HT-29 (cell line): ENCODE measurements at places on chromosomes 6 and 20. TPM values are rescaled to one million over a fixed set of nuclear protein-coding genes. Genes with fewer than 3 reads are reported as not detected.

Gene TRIM10
- 1.2 and 2.1 TPM in 2 replicates for total RNA-seq

Gene CYB5R4
- total RNA-seq = 5.5 and 7.8 TPM in 2 replicates

Gene PROKR2
- not detected in 2 replicates for total RNA-seq

Gene RFX6
- total RNA-seq = 0.13 and 0.23 TPM in 2 replicates

Gene TINAG
- total RNA-seq = 0.15 and 1.8 TPM in 2 replicates

Gene MUC21
- not detected in 2 replicates for total RNA-seq

Gene IFT52
- 19.9 and 25.5 TPM in 2 replicates for total RNA-seq

Gene CYP21A2
- not detected in 2 replicates for total RNA-seq

Gene RIPOR3
- total RNA-seq = 0.31 and 0.39 TPM in 2 replicates

Gene TFAP2C
- total RNA-seq = 0.16 TPM in 1 of 2 replicates, not detected in the other

Gene ATF6B
- total RNA-seq = 55.7 and 60.0 TPM in 2 replicates

Gene PHF1
- total RNA-seq = 30.8 and 35.5 TPM in 2 replicates

DNA sequence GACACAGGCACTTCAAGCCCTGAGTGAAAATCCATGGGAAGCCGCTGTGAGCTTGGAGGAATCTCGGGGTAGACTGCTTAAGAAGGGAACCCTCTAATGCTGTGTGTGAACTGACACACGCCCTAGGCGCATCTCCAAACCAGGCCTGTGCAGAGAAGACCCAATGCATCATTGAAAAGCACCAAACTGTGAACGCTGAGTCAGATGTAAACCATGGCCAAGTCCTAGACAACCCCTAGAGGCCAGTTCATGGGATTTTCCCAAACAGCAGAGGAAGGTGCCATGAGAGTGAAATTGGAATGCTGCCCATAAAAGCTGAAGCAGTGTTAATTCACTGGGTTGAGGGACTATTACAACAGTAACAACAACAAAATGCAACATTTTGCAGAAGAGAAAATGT, 296.5 kb downstream of the SMOC2 start:
- DNase-seq = no peak

DNA sequence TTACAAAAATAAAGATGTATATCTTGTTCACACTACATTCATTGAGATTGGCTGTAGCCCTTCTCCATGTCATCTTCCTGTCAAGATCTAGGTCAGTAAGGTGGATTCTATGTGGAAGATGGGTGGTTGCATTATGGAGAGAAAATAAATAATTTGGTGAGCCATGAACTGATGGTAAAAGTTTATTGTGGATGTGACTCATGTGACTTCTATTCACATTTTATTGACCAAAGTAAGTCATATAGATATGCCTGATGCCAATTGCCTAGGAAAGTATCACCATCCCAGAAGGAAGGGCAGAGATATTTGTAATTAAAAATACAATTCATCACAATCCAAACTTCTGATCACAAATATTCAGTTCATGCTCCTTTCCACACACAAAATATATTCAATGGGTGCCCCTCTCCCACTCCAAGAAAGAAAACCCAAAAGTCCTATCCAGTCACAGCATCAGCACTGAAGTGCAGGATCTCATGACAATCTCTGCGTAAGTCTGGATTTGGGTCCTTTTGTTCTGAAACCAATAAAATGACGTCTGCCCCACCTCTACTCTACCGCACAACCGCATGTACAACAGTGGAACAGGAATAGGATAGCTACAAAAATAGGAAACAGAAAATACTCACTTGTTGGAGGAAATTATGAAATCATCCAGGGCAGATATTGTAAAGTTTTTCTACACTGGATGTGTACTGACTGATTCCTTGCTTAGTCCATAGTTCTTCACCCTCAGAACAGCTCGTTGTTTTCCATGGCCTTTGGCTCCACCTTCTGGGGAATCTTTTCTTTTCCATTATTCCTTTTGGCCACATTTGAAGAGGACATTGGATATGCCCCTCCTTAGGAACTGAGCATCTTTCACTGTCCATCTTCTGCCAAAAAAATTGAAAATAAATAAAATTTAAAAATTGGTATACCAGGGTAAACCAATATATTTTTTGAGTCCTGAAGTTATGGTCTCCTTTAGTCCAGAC, 16.1 kb upstream of the SLC17A3 start:
- peak; percentile 67 for DNase-seq

- DNase-seq = no peak
These were observed 173.7 kb downstream of the MBOAT1 start for GRCh38 chr6:20038410-20039204.

DNA sequence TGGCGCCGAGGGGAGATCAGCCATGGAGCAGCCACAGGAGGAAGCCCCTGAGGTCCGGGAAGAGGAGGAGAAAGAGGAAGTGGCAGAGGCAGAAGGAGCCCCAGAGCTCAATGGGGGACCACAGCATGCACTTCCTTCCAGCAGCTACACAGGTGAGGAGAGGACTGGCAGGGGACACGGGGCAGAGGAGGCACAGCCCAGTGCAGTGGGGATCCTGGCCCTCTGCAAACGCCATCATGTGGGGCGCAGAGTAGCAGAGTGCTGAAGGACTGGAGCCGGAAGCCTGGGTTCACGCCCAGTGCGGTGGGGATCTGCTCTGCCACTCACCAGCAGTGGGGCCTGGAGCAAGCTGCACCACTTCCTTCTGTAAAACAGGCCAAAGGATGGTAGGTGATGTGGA, 41.1 kb upstream of the FANCE start:
- no peak for DNase-seq

DNA sequence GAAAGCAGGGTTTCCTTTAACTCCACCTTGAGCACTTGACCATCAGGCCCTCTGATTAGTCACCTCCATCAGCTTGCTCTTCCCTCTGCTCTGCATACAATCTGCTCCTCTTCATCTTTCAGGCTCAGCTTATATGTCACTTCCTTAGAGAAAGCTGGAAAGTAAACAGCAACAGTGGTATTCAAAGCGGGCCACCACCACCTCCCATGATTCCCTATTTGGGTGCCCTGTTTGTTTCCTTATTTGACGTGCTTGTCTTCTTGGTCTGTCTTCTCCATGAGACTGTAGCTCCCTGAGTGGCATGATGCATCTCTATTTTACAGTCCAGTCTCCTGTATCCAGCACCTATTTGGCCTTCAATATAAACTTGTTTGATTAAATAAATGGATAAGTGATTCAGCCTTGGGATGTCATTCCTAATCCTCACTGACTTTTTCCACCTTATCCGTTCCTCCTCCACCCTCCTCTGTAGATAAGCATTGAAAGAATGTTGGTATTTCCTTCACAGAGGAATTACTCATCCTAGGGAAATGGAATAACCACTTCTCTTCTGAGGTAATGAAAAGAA, 102.8 kb upstream of the SGK1 start:
- peak; percentile 61 for DNase-seq

DNA sequence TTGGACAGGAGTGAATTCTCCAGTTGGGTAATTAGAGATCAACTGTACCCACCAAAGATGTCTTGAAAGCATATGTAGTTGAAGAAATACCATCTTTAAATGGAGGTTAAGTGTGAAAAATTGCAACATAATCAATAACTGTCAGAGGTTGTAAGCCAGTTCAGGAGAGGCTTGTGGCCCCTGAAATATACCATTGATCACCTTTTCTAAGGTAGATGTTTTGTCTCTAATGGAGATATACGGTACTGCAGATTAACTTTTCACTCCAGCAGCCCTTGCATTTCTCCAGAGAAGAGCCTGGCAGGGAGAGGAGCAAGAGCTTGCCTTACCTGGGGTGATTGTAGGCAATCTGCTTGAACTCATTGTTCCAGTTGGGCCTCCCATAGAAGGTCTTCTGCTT, 48.8 kb downstream of the NOX3 start:
- DNase-seq = no peak

- DNase-seq = peak; percentile 82
These were observed 7.2 kb upstream of the PFDN4 start for GRCh38 chr20:54200487-54201267.

- peak; percentile 39 for DNase-seq
These were observed 155.6 kb downstream of the OGFRL1 start for GRCh38 chr6:71444222-71444621.

DNA sequence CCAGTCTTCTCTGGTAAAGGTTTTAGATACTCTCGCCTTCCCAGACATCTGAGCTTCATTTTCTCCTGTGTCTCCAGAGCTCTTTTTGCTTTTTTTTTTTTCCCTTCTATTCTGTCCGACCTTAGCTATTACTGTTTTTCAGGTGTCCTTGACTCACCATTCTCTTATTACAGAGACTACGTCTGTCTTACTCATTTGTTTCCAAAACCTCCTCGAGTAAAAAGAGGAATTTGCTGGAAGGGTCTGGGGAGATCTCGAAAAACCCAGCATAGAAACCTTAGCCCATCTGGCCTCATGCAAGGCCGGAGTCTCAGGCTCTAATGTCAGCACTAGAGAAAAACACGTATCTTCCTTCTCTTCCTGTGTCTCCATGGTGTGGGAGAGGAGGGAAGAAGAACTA, 109.2 kb upstream of the CARMIL1 start:
- no peak for DNase-seq

DNA sequence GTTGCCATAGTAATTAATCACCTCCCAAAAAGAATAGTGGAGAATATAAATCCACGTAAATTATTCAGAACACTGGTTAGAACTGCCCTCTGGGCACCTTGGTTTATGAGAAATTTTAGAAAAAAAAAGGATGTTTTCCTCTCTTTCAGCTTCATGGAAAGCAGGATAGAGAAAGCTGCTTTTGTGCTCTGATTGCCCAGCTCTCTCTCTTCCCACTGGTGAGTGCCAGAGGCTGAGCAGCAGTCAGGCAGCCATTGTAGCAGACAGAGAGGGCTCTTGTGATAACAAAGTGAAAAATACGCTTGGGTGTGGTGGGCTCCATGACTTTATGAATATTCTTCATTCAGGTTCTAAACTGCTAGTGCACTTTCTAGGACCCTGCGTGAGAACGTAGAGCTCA, 26.4 kb downstream of the SLC35F1 start:
- DNase-seq = no peak

GRCh38 chr6:144029452-144029851, 21.4 kb upstream of the PLAGL1 start:
- no peak for DNase-seq

DNA sequence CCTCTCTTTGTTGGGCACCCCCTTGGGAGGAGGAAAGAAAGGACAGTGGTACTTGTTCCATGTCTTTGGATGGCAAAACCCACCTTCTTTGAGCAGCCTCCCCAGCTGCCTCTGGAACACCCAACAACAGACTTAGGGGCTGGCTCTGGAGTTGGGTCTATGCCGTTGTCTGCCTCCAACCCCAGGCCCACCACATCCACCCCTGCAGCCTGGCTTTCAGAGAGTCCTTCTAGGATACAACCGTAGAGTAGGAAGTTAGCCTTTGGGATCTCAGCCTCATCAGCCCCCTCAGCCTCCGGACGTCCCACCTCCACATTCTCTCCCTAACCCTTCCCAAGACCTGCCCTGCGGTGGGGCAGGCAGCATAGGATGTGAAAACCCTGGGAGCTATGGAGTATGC, 36.4 kb downstream of the FOXP4 start:
- DNase-seq = no peak

DNA sequence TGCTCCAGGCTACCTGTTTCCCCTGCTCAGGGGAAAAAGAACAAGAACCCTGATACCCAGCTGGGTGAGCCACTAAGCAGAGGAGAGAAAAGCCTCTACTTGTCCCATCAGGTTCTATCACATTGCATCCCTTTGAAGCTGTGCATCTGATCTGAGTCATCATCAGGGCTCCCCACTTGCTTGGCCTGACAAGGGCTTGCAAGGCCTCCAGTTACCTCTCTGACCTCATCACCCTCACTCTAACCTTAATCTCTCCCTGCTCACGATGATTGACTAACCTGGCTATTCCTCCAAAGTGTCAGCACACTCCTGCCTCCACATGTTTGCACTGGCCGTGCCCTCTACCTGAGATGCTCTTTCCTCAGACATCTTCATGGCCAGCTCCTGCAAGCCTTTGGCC, 309.5 kb upstream of the CHD6 start:
- no peak for DNase-seq

- DNase-seq = no peak
These were observed 218.1 kb downstream of the LRFN2 start for GRCh38 chr6:40369042-40369441.

GRCh38 chr6:16181439-16182297, 52.8 kb downstream of the MYLIP start:
- no peak for DNase-seq

DNA sequence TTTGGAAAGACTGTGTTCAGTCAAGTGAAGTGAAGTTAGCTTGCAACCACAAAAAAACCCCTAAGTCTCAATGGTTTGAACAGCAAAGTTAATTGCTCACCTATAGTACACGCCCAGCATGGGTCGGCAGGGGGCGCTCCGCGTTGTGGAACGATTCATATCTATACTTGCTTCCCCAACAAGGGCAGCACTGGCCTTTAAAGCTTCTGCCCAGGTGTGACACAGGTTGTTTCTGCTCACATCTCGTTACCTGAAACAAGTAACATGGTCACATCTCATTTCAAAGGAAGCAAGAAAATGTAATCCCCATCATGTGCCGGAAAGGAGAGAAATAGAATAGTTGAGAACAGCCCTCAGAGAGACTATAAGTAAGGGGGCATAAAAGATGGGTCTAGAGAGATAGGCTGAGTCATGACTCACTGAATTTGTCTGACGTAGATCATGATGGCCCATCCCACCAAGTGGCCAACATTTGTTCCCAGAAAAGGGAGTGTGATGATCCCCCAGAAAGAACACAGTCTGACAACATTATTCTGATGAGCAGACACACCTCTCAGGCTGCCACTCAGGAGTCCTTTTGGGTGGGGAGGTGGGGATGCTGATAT, 29.0 kb downstream of the HNF4A start:
- DNase-seq = peak; percentile 93

- DNase-seq = no peak
These were observed 87.9 kb downstream of the BFSP1 start for GRCh38 chr20:17443131-17443858.

DNA sequence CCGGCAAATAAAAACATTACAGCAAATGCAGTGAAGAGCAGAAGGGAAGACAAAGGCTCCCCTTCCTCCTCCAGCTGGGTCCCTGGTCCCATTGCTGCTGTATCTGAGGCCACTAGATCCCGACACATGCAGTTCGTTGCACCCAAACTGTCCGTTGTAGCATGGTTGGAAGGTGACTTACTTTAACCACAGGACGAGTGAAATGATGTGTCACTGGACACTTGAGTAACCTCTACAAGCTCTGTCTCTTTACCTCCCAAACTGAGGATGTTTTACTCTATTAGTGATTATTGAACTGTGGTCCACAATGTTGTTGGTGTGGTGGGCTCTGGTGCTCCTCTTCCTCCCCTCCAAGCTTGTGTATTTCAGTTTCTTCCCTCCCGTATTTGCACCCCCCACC, 46.2 kb upstream of the ARMH2 start:
- no peak for DNase-seq

GRCh38 chr20:24620937-24621519, 151.6 kb downstream of the SYNDIG1 start:
- DNase-seq = no peak

GRCh38 chr6:170237999-170238740, 52.7 kb downstream of the DLL1 start:
- no peak for DNase-seq
